ENCODE measurements at places on chromosomes 4 and X. TPM values are rescaled to one million over a fixed set of nuclear protein-coding genes. Genes with fewer than 3 reads are reported as not detected.
A peak's percentile ranks its signal among the peaks of the same experiment; 100 is the strongest.

- DNase-seq = no peak
These were observed 908 bp upstream of the TLR6 start for GRCh38 chr4:38857354-38858096.

DNA sequence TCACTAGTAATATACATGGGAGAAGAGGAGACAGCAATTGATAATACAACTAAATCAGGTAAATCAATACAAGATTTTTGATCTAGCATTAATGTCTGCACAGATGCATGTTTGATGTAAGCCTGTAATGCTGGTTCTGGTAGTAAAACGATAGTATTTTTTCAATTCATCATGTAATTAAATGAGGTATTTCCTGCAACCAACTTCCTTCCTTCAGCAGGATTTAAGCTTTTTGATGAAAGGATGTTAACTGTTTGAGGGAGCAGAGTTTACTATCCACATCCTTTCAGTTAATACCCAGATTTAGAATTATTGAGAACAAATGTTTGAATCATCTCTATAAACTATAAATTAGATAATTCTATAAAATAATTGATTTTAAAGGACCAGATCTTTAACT, 31.4 kb upstream of the NFKB1 start:
- no peak for DNase-seq

DNA sequence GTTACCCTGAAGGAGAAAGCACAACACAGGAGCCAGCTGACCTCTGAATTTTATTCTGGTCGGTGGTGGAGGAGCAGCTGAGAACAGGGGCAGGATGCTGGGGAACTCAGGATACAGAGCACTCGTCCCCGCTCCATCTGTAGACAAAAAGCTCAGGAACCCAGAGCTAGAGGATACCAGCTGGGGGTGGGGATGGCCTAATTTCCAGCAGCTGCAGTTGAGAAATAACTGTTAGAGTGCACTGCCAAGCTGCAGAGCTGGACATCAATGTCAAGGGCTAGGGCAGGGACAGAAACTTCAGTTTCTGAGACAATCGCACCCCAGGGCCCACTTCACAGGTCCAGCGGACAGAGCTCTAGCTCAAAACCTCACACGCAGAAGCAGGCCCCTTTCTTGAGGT, 122.1 kb upstream of the GUCY1A1 start:
- no peak for DNase-seq

Gene CRMP1
- 0.44 TPM for total RNA-seq

GRCh38 chrX:127552571-127552970, 499.6 kb downstream of the ACTRT1 start:
- DNase-seq = no peak

DNA sequence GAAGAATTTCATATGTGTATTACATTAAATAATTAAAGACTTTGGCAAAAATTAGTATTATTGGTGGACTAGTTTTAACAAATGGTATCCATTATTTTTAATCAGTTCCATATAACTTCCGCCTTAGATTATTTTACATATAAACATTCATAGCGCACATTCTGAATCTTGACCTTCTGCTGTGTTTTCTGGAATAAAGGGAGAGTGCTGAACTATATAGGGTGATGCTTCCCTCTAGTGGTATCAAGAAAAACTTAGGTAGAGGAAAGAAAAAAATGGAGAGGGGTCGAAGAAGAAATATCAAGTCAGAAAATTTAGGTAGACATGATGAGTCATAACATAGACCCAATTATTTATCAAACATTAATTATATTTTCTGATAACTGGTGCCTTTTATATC, 155.6 kb upstream of the PACRGL start:
- DNase-seq = no peak

Gene IL9R
- not detected for total RNA-seq

GRCh38 chr4:54152846-54153600, 53.1 kb downstream of the GSX2 start:
- DNase-seq = no peak

- DNase-seq = no peak
These were observed 5.4 kb downstream of the HTRA3 start for GRCh38 chr4:8274765-8275547.

GRCh38 chr4:69828828-69829227, 31.1 kb downstream of the SULT1E1 start:
- DNase-seq = no peak

Gene APOO
- 4.4 TPM for total RNA-seq

DNA sequence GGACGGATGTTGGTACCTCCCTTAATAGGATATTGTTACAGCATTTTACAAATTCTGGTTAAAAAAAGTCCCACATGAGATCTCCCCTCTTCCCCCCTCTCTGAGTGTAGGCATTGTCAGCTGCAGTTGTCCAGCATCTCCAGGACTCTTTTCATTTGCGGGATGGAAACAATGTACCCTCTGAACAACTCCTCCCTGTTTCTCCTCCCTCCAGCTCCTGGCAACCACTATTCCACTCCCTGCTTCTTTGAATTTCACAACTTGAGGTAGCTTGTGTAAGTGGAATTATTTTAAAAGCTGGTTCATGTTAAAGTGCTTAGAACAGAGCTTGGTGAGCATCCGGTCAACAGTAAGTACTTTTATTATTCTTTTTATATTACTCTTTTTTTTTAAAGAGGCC, 69.8 kb downstream of the TBL1X start:
- DNase-seq = no peak

Gene NIPAL1
- total RNA-seq = 1.1 TPM

DNA sequence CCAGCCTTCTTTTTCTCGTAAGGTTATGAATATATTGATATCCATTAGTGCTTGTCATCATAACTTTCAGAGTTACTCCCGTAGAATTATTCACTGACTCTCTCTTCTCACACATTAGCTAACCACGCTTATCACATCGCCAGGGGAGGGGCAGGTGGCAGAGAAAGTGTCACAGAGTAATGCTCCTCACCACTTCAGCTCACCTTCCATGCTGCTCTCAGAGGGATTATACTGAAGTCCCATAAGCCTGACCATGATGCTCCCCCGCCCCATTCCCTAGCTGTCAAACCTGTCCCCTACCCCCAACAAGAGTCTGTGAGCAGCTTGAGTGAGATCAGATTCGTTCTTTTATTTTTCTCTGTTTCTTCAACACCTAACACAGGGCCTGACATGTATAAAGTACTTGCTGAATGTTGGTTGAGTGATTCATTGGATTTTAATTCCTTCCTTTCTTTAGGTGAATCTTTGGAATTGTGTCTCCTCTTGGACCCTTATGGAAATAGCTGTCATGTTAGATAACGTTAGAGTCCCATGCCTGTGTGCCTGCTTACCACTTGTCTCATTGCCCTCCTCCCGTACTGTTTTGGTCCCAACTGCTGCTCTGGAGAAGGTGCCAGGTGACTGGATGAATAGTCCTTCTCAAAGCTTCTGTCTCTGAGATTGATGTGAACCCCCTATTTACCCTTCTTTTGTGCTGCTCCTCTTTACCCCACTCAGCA, 55.1 kb downstream of the RS1 start:
- no peak for DNase-seq

Gene KCTD8
- 6.4 TPM for total RNA-seq

- DNase-seq = no peak
These were observed 26.9 kb downstream of the UBA6 start for GRCh38 chr4:67674098-67674497.

GRCh38 chrX:130173190-130173895, 1.6 kb downstream of the RAB33A start:
- DNase-seq = peak; percentile 29

- DNase-seq = no peak
These were observed 73.8 kb downstream of the KIT start for GRCh38 chr4:54731552-54731951.

Gene USP17L13
- not detected for total RNA-seq

- DNase-seq = no peak
These were observed 28.2 kb downstream of the CENPU start for GRCh38 chr4:184705692-184706091.

GRCh38 chrX:41720125-41720779, 3.7 kb upstream of the GPR82 start:
- no peak for DNase-seq

- no peak for DNase-seq
These were observed 71.1 kb upstream of the PPP3CA start for GRCh38 chr4:101418466-101418865.

Gene CXorf51B
- not detected for total RNA-seq

DNA sequence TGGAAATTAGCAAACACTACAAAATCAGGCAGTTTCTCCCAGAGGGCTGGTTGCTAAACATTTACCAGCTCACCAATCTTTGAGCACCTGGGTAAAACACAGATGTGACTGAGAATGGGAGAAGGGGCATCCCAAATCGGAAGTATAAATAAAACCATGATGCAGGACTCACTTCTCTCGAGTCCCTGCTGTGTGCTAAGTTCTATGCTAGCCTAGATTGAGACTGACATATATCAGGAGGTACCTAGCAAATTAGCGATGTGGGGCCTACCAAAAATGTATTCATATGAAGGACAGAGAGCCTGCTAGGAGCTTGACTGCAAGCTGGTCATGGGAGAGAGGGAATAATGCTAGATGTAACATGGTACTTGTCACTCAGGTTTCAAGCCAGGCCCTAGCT, 171.9 kb upstream of the PGRMC2 start:
- no peak for DNase-seq

- no peak for DNase-seq
These were observed 1825.7 kb upstream of the ADGRL3 start for GRCh38 chr4:59374416-59374815.

Gene BMPR1B
- total RNA-seq = 1.6 TPM

- no peak for DNase-seq
These were observed 1067.7 kb upstream of the PABPC4L start for GRCh38 chr4:135269125-135269890.

DNA sequence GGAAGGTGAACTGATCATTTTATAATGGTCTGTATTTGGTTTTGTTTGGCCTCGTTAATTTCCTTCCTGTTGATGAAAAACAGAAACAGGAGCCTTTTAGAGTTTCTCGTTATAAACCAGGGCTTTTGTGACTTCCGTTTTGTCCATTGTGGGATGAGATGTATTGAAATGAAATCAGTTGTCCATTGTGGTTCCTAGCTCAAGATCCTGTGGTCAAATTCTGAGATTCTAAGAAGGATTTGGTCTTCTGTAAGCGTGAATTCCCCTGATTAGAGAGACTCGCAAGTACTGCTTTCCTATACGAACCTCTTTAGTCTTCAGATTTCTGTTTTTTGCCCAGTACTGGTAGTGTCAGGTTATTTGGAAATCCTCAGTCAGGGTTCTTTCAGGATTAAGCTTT, 101.7 kb downstream of the RAPGEF2 start:
- no peak for DNase-seq

GRCh38 chr4:56741595-56741994, 60.5 kb upstream of the HOPX start:
- no peak for DNase-seq

DNA sequence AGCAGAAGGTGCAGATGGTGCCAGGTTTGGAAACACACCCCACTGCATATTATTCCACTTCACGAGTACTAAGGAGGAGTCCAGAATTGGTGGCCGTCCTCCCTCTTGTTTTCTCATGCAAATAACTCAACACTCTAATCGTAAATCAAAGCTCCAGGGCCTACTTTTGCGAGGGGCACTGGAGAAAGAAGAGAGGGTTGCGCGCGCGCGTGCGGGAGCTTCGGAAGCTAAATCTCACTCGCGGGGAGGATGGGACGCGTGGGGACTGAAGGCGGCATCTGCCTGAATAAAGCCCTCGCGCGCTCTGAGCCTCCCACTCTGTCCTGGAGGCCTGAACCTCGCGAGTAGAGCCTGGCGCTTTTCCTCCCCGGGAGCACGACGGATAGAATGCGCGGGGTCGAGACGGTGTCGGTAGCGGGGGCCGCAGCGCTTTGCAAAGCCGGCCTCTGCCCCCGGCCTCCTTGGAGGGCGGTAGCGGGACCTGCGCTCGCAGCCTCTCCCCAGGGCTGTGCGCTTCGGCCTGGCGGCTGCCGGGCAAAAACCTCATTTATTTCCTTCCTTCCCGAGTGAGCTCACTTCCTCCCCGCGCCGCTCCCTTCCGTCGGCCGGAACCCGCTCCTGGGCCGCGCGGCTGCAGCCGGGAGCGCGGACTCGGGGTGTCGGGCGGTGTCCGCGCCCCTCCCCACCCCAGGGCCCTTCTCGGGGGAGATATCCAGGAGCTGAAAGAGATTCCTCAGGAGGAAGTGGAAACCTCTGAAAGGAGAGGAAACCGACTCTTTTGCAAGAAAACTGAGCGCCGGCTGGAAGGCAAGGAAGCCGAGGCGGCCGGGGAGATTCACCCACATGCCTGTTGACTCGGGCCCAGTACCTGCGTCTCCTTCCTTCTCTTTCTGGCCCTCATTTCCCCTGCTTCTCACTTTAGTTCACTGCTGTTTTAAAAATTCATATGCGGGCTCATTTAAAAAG, 20.7 kb downstream of the HAND2 start:
- no peak for DNase-seq

DNA sequence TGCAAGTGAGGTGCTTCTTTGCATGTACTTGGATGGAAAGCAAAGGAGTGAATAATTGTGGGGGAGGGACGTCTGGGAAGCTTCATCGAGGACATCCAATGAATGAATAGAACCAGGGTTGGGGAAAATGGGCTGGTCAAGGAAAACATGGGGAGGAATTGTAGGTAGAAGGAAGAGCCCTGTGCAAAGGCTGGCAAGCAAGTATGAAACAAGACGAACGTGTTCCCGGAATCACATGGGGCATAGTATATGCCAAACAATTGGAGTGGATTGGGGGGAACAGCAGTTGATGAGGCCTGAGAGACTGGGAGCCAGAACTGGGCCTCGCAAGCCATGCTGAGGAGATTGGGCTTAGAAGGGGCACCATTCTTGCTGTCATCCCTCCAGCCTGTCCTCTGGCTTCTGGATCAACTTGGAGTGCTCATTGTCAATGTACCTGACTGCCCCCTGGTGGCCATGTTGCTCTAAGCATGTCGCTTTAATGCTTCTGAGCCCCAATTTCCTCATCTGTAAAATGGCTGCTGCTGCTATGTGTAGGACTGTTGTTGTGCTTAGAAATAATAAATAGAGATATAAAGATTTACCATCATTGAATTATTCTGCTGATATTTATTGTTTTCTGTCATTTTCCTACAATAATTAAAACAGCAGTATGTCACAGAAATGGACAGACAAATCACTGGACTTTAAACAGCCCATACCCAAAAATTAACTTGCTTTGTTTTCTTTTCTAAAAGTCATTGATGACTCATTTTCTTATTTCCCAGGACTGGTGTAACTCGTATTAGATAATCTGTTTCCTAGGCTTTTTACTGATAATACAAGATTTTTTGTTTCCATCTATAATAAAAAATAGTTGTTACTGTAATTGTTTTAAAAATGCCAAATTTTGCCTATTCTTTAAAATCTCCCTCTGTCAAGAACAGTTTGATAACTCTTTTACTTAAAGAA, 66.4 kb downstream of the JADE3 start:
- peak; percentile 75 for DNase-seq

Gene NPY5R
- total RNA-seq = 3.2 TPM
